ENCODE measurements at places on chromosomes 1 and 21. TPM values are rescaled to one million over a fixed set of nuclear protein-coding genes. Genes with fewer than 3 reads are reported as not detected.

- no peak for DNase-seq
These were observed 138.6 kb upstream of the AJAP1 start for GRCh38 chr1:4515727-4516289.

- no peak for DNase-seq
These were observed 46.5 kb upstream of the CNN3 start for GRCh38 chr1:94973309-94973922.

Gene HMGN1
- 735 TPM for total RNA-seq

Gene TRAPPC10
- 24.2 TPM for total RNA-seq
